Epithelial cell of esophagus (primary cell): ENCODE measurements at places on chromosomes 16 and 17.

DNA sequence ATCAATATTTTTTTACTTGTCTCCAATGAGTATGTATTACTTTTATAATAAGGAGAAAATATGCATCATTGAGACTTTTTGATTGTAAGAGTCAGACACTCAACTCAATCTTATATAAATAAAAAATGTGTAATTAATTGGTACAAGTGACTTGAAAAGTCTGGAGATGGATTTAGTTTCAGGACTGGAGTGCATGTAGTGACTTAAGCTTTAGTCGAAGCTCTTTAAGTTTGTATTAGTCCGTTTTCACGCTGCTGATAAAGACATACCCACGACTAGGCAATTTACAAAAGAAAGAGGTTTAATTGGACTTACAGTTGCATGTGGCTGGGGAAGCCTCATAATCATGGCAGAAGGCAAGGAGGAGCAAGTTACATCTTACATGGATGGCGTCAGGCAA is 60.7 kb upstream of the NKD1 start:
- no peak for DNase-seq

DNA sequence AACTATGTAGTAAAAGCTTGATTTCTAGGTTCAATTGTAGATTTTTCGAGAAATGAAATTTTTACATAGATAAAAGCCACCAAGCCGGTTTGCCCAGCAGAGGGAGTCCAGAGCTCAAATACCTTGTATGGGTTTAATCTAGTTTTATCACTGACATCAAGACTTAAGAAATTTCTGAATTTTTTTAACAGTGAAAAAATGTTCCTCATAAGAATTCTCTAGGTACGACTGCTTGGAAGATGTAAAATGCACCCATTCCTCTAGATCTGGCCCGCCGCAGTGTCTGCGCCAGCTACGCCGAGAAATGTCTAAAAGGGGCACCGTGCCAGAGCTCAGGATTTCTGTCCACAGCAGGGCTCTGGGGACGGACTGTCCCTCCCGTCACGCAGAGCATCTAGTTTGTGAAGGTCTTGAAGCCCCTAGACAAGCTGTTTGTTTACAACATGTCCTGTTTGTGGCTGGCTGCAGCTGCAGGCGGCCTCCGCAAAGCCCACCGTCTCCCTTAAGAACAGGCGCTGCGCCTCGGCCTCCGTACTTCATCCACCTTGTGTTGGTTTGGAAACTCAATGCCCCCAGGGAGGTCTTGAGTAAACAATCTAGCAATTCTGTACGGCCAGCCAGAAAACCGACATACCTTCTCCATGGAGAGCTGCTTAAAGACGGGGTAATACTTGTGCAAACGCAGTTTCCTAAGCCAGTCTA is 24.8 kb downstream of the MAP1LC3B start:
- peak; percentile 53 for DNase-seq

DNA sequence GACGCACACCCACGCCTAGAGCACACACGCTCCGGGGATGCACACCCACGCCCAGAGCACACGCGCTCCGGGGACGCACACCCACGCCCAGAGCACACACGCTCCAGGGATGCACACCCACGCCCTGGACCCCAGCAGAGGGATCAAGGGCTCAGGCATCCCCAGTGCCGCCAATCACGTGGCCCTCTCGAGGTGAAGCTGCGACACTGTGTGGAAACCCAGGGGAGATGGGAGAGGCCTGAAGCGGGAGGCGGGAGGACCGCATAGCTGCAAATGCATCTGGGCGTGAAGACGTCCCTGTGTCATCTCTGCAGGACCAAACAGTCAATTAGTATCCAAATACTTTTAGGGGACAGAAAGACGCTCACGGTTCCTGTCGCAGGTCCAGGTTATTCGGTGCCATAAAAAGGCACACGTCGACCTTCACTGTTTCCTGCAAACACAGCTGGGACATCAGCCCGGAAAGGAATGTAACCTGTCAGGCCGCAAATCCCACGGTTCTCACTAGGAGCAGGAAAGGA is 56.4 kb downstream of the TBC1D16 start:
- no peak for DNase-seq

DNA sequence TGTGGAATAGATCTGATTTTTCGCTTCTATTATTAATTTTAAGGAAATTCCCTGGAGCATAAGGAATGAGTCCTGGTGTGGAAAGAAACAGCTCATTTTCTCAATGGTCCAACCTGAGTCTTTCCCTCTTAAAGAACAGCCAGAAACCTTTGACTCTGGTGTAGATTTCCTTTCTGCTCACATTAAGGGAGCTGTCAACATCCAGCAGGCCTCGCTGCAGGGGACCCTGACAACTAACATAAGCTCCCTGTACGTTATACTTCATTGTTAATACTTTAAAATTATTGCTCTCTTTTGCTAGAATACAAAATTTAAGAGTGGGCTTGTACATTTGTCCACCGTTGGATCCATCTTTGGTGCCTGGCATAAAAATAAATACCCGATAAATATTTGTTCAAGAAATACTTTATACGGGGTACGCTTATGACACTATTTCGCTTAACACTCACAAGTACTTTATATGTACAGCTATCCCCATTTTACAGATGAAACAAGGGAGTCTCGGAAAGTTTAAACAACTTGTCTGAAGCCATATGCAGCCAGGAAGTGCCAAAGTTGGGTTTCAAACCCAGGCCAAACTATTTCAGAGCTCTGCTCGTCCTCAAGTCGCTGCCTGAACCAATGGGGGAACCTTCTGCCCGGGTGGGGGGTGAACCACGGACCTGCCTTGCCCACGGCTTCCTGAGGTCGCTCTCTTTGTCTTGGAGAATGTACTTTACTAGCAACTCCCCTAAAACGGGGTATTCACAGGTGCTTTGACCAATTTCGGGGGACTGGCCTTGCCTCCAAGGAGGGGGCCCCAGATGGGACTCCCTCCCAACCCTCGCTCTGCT is 611 bp downstream of the SMARCE1 start:
- DNase-seq = peak; percentile 39

GRCh38 chr17:75619506-75620431 is 13.5 kb upstream of the SMIM5 start:
- DNase-seq = peak; percentile 45

DNA sequence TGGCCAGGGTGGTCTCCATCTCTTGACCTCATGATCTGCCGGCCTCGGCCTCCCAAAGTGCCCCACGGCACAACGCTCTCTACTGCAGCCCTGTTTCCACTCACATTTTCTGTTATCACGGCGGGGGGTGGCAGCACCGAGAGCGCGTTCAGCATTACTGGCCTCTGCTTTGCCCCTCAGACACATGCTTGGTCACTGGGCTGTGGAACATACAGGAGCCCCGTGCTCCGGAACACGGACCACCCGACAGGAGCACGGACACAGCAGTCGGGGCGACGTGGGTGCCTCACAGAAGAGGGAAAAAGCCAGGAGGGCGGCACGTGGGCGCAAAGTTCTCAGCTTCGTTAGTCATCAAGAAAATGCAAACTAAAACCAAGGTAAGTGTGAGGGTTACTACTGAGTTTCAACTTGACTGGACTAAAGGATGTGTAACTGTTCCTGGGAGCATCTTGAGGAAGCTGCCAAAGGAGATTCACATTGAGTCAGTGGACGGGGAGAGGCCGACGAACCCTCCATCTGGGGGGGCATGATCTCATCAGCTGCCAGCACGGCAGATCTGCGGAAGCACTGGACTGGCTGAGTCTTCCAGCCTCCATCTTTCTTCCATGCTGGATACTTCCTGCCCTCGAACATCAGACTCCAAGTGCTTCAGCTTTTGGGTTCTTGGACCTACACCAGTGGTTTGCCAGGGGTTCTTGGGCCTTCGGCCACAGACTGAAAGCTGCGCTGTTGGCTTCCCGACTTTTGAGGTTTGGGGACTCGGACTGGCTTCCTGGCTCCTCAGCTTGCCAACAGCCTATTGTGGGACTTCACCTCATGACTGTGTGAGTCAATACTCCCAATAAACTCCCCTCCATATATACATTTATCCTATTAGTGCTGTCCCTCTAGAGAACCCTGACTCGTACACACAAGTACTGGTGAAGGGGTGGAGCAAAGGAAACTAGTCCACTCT is 106.8 kb downstream of the ZNF778 start:
- peak; percentile 64 for DNase-seq

GRCh38 chr17:78423961-78424675 is 45.7 kb downstream of the PGS1 start:
- no peak for DNase-seq

DNA sequence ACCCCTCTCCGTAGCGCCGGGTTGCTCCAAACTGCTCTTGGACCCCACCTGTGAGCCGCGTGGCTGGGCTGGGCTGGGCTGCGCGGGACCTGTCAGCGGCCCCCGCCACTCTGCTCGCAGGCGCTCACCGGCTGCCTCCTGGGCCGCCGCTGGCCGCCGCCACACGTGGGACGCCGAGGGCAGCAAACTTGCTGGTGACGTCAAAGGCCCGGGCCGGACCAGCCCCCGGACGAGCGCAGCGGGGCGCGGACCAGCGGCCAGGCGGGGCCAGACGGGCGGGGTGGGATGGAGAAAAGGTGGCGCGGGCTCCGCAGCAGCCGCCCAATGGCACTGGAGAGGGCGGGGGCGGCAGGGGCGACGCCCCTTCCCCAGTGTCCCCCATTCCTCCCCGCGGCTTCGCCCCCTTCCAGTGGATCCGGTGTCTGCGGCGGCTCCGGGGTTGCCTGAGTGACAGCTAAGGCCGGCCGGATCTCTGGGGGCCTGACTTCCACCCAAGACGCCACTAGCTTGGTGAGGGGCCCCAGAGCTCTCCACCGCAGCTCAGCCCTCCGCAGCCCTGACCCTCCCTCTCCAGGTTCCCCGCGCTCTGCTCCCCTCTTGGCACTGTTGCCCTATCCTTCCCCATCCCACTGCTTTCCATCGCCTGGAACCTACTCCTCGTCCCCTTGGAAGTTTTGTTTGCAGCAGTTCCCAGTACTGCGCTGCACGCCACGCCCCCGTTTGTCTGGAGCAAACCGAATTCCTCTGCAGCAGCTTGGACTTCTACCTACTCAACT is at the start of gene HS3ST3A1:
TSS of gene HS3ST3A1 (minus strand) at position 154 of the 776 bp plus-strand sequence. CDS start 800 bp downstream, outside the sequence.
- no peak for DNase-seq

- DNase-seq = no peak
Observed at GRCh38 chr17:52420555-52421078, 262.1 kb upstream of the CA10 start.

GRCh38 chr16:62033065-62033464 is 3.2 kb downstream of the CDH8 start:
- DNase-seq = no peak

GRCh38 chr17:73342541-73343167 is 30.9 kb upstream of the CDC42EP4 start:
- peak; percentile 38 for DNase-seq

DNA sequence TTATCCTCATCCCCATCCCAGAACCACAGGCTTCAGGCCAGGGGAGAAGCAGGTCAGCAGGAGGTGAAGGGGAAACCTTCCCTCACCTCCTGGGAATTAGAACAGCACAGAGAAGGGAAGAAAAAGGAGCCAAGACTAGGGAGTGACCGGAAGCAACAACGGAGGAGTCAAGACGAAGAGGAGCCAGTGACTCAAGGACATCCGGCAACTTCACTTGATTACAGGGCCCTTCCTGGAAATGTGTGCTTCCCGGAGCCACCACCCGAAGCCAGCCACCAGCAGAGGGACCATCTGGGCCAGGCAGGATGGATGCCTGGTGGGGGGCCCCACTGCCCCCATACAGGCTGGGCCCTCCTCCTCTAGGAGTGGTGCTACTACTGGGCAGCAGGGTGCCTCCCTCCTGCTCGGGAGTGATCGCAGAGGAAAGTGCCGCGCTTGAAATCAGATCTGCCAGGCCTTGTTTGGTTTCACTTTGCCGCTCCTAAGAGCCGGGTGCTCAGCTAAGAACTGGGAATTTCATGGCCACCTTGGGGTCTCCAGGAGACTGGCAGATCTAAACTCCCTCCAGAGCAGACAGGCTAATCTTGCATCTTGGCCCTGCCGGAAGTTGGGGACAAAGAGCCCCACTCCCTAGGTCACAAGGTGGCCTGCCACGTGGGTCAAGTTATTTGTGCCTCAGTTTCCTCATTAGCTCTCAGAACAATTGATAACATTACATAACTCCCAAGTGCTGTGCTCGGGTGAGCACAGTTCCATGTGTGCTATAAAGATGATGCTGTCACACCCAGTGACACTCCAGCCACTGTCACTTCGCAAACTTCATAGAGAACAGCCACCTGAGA is 6.6 kb downstream of the CDC42EP4 start:
- DNase-seq = peak; percentile 56

- DNase-seq = no peak
Observed at GRCh38 chr17:42750739-42751344, 6.0 kb upstream of the EZH1 start.
